ENCODE measurements at places on chromosomes 1 and 21.

DNA sequence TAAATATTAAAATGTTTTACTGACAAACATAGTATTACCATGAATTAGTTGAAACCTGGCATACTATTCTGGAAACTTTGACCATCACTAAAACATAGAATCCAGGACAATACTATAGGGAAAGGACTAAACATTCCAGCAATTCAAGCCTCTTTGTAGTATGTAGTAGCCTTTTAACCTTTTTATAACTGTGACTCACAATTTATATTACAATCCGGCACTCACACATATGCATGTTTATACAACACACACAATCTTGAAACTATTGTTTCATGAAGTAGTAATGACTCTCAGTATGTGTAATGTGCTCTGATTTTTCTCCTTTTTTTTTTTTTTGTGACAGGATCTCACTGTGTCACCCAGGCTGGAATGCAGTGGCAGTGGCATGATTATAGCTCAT lies 64.3 kb downstream of the ANKRD13C start:
- peaks cover 21% of the 10 kb centered on the region for H3K36me3 ChIP-seq
- H3K4me3 ChIP-seq, result no peak overlapping the region
- no peak for DNase-seq
- peaks cover 3% of the 10 kb centered on the region for H3K4me1 ChIP-seq
- no peaks in the 10 kb centered on the region for H3K27me3 ChIP-seq

GRCh38 chr1:242788771-242789170 lies 264.3 kb upstream of the PLD5 start:
- no peaks in the 10 kb centered on the region for H3K27me3 ChIP-seq
- no peak overlapping the region for H3K4me3 ChIP-seq
- H3K27ac ChIP-seq, result no peak overlapping the region
- no peaks in the 10 kb centered on the region for H3K36me3 ChIP-seq

DNA sequence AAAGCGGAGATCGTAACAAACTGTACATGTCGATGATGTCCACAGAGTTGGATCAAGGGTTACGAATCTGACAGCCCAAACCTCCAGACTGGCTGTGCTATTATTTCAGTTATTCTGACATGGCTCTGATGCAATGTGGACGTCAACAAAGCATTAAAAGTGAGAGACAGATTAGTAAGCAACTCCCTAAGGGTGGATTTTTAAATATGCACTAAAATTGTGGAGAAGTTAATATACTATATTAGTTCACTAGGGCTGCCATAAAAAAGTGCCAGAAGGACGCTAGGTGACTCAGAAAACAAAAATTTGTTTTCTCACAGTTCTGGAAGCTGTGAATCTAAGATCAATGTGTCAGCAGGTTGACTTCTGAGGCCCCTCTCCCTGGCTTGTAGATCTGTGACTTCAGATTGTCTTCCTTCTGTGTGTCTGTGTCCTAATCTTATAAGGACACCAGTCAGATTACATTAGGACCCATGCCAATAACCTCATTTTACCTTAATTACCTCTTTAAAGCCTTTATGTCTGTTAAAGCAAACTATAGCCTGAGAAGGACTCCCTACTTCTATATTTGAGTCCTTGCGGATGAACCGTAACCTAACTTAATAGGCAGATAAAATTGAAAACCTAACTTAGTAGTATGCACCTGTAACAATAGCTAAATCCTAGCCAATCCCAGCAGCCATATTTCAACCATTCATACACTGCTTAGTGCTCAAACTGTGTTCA lies 66.0 kb upstream of the BACH1 start:
- H3K27me3 ChIP-seq, result peaks cover 25% of the 10 kb centered on the region
- no peak for DNase-seq

DNA sequence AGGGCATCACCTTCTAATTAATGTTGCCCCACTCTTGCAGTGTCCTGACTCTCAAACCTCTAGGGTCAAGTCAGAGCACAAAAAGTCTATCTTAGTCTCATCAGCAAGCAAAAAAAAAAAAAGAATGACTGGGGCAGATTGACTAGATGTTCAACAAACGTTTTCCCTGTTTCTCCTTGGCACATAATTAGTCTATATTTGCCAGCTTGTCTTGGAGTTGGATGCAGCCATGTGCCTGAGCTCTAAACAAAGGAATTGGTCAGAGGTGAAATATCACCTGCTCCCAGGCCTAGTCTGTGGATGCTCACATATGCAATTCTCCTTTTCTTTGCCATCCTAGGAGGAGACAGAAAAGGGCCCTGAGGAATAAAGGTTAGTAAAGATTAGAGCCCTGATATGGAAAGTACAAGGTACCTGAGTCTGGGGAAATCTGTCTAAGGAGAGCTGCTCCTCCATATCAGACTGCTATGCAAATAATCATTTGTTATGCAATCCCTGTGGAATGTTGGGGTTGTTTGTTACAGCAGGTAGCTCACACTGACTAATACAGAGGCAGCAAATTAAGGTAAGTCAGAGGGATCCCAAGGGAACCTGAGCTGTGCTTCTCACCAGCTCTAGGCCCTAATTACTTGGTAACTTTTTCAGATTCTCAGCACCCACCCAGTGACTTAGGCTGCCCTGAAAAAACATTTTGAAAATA lies 130.8 kb downstream of the BRINP2 start:
- DNase-seq, result no peak
- H3K27ac ChIP-seq, result no peak overlapping the region
- no peak overlapping the region for H3K4me3 ChIP-seq
- no peaks in the 10 kb centered on the region for H3K4me1 ChIP-seq
- H3K27me3 ChIP-seq, result no peaks in the 10 kb centered on the region
- H3K36me3 ChIP-seq, result no peaks in the 10 kb centered on the region
